ENCODE measurements at places on chromosomes 12 and 14.

GRCh38 chr12:81416571-81416970 lies 338.7 kb downstream of the ACSS3 start:
- no peak for DNase-seq

- no peak for DNase-seq
Observed at GRCh38 chr12:18428416-18428815, 167.1 kb downstream of the PIK3C2G start.

- DNase-seq, result no peak
Observed at GRCh38 chr12:42977451-42978230, 388.1 kb upstream of the PRICKLE1 start.

- no peak for DNase-seq
Observed at GRCh38 chr12:43237238-43237879, 314.6 kb downstream of the ADAMTS20 start.

DNA sequence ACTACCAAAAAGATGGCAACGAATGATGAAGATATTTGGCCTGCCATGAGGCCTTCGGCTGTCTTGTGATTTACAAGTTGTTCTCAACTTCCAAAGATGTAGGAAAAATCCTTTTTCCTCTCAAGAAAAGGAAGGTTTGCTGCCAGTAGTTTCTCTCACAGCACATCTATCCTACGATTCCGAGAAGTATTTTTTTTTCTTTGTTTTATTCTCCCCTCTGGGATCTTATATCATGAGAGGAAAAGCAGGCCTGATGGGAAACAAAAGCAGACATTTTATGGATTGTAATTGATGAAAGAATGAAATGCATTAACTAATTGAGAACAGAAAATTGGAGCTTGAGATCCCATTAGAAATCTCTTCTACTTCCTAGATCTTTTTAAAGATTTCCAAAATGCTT lies 1197.9 kb upstream of the SEL1L start:
- DNase-seq, result no peak

DNA sequence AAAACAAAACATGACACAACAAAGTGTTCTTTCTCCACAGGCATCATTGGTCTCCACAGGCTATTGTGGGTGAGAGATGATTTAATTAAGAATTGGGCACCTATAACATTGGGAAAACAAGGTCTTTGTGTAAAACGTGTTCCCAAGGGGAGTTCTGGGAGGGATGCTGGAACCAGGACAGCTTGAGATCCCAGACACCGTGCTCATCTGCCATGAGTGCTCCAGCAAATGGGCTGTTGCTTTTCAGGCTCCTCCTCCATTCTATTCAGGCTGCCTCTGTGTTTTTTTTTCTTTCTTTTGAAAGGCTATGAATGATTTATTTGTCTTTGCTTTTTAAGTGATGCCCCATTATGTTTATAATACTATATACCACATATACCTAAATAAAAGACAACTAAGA lies 122.4 kb downstream of the DACT1 start:
- no peak for DNase-seq

GRCh38 chr12:62722971-62723680 lies 211.8 kb downstream of the PPM1H start:
- no peak for DNase-seq

- DNase-seq, result no peak
Observed at GRCh38 chr12:66129934-66130266, 650 bp downstream of the LLPH start.

GRCh38 chr12:21715386-21715785 lies 57.7 kb upstream of the LDHB start:
- no peak for DNase-seq

- DNase-seq, result no peak
Observed at GRCh38 chr12:76252031-76252430, 96.2 kb downstream of the BBS10 start.

DNA sequence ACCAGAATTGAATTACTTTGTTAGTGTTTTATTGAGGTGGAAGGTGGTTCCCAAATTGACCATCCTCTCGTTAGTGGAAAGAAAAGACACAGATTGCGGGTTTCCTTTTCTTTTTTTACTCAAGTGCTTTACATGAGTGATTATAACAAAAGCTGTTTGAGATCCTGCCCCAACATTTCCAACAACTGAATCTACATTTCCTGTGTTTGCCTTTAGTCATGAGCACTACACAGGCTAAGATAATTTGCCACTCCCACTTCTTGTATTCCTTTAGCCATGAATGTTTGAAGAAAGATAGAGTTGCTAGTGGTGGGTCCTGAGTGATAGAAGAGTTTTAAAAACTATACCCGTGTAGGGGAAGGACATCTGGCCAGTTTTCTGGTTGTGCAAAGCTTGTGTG lies 16.0 kb downstream of the RERGL start:
- DNase-seq, result no peak

Data from stimulated activated CD4-positive, alpha-beta T cell treated with anti-CD3 and anti-CD28 coated beads, Interleukin-15, amount 100 ng/mL, for 1 hour (primary cell).